ENCODE measurements at places on chromosomes 11 and 22.
A peak's percentile ranks its signal among the peaks of the same experiment; 100 is the strongest.

DNA sequence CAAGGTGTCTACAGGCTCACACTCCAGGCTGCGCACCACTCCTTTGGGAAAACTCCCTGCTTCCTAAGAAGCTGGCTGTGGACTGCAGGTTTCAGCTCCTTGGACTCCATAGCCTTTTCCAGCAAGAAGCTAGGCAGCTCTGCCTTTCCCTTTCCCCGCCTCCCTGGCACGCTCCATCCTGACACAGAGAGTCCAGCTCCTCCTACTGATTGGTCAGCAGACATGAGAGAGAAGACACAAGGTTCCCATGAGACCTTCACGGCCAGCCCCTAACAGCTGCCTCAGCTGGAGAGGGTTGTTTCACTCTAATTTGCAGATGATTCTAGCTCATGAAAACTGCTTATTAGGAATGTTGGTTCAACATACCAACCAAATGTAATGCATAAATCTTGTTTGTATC is 27.6 kb downstream of the TENM4 start:
- no peak for DNase-seq

DNA sequence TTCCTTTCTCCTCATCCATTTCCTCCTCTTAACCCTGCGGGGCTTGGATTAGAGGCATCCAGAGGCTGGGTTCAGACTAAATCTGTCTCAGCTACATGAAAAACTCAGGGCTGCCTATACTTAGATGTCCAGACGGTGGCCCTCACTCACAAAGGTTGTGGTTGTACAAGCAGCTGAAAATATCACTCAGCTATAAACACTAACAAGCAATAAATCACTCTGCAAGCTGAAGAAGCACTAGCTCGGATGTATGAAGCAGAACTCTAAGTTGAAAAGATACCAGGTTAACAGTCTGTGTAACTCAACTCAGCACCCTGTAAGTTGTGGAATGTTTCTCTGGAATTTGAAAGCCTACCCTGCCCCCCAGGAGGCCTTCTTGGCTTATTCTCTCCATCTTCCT is 82.9 kb downstream of the EXT2 start:
- no peak for DNase-seq

GRCh38 chr22:46462726-46463371 is 74.6 kb downstream of the CELSR1 start:
- DNase-seq: peak; percentile 88

DNA sequence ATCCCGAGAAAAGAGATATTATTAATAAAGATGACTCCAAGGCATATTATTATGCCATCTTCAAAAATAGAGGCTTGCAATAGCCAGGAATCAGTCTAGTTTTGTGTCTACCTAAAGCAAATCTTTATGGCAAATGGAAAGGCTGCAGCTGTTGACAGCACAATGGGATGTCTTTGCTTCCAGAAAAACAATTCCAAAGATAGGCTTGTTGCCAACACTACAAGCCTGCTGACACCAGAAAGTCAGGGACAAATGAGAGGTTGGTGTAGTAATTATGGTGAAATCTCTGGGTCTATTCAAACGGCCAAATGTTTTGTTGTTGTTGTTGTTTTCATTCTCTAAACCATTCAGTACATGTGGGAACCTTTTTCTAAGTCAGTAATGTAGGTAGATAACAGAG is 101.8 kb downstream of the LUZP2 start:
- no peak for DNase-seq

GRCh38 chr11:102410382-102410784 is 42.2 kb downstream of the TMEM123 start:
- no peak for DNase-seq

DNA sequence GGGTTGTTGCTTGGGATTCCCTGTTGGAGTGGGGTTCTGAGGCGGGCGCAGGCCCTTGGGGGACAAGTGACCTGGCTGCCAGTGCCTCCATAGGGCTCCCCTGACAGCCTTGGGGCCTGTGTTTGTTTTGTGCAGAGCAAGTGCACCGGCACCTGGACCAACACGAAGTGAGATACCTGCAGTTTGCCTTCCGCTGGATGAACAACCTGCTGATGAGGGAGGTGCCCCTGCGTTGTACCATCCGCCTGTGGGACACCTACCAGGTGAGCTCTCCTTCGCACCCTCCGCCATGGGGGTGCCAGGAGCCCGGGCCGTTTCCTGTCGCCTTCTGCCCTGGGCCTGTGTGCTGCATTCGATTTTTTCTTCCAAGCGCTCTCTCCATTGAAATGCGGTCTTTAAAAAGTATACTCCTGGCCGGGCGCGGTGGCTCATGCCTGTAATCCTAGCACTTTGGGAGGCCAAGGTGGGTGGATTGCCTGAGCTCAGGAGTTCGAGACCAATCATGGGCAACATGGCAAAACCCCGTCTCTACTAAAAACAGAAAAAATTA is 274.6 kb downstream of the TBC1D22A start:
- no peak for DNase-seq

DNA sequence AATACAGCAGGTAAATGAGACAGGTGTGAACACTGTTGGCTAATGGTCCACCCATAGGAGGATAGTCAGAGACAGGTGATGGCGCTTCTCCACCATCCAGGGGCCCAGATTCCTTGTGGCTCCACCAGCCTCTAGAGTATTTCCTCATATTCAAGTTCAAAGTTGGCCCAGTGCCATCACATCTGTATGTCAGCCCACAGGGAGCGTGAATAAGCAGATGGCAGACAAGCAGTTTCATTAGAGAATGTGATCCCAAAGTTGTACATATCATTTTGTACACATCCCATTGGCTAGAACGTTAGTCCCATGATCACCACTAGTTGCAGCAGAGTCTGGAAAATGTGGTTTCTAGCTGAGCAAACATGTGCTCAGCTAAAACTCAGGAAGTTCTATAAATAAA is 11.0 kb upstream of the CWF19L2 start:
- DNase-seq: no peak

- DNase-seq: no peak
Observed at GRCh38 chr11:16526947-16527346, 170.6 kb upstream of the SOX6 start.

GRCh38 chr11:111379602-111380136 is 594 bp upstream of the POU2AF1 start:
- no peak for DNase-seq

- DNase-seq: no peak
Observed at GRCh38 chr11:71222318-71223080, 29.9 kb downstream of the SHANK2 start.

GRCh38 chr11:134536219-134536618 is 124.2 kb upstream of the B3GAT1 start:
- no peak for DNase-seq

DNA sequence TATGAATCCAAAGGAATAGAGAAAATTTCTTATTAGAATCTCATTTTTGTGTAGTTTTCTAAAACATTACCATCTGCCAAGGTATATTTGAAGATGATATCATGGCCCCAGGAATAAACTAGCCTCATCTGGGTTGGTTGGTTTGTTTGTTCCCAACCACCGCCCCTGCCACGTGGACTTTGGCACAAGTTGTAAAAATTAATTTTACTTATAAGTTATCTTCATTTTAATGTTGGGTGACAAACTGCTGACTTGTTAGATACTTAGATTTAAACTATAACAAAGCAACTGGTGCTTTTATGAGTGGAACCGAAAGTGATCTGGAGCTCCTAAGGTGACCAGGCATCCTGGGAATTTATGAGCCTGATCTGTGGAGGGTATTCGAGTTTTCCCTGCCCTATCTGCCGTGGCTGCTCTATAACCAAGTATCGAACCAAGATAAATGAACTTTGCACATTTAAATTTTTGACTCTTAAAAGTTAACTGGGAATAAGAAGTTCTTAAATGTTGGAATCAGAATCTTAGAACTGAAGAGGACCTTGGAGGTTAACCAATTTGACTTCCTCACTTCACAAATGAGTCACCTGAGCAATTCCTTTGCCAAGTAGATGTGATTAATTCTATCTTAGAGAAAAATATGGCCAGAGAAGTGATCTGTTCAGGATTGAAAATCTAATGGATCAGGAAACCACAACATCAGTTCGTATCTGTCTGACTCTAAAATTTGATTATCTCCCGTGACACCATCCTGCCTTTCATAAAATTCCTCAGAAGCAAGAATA is 129.1 kb upstream of the ARHGAP42 start:
- no peak for DNase-seq

GRCh38 chr11:748007-748359 is 719 bp downstream of the TALDO1 start:
- no peak for DNase-seq

- peak; percentile 97 for DNase-seq
Observed at GRCh38 chr11:11346303-11346702, 6.7 kb downstream of the CSNK2A3 start.

DNA sequence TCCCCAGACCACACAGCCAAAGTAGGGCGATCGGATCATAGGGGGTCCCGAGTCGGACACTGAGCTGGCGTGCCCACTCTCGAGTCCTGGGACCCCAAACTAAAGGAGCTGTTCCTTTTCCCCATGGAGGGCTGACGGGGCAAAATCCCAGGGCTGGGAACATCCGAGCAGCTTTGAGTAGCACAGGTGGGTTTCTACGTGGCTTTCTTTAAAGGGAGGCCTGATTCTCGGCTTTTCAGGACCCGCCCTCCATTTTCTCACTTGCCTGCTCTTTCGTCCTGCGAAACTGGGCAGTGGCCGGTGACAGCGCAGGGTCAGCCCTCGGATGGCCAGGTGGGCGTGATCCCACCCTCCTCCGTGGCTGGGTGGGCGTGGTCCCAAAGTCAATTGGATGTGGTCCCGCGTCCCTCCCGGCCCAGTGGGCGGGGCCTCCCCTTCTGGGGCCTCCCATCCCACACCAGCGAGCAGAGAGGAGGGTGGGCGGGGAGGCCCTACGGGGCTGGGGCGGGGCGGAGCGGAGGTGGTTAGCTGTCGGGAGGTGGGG is 17.5 kb upstream of the TXNRD2 start:
- DNase-seq: no peak

GRCh38 chr11:521177-521688 is 14.1 kb downstream of the HRAS start:
- no peak for DNase-seq

DNA sequence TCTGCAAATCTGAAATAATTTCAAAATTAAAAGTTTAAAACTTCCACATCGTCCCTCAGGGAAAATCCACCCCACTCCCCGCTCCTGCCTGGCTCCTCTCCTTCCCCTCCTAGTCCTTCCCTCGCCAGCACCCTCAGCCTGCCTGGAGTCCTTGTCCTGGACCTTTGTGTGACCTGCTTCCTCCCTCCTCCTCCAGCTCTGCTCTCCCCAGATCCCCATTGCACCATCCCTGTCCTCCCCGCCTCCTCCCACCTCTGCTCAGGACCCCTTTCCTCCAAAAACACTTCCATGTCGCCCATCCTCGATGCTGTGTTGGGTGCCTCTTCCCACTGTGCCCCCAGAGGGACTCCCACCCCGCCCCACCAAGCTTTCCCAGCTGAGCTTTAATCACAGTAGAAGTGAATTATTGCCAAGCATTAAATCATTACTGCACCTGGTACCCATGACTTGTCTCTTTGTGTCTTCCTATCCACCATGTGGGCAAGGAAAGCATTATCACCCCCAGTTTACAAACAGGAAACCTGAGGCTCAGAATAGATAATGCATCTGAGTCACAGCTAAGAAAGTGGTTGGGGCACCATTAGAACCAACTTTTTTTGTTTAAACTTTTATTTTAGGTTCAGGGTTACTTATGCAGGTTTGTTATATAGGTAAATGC is 2.4 kb upstream of the ZP1 start:
- no peak for DNase-seq
